CD4-positive, CD25-positive, alpha-beta regulatory T cell (primary cell): ENCODE measurements at places on chromosomes 11 and 22. TPM values are rescaled to one million over a fixed set of nuclear protein-coding genes. Genes with fewer than 3 reads are reported as not detected.

The APOL6 gene
- 18.3 TPM for polyA plus RNA-seq

The VPREB3 gene
- not detected for polyA plus RNA-seq

The METTL15 gene
- 5.1 TPM for polyA plus RNA-seq

The C1QTNF4 gene
- polyA plus RNA-seq, result 0.16 TPM

DNA sequence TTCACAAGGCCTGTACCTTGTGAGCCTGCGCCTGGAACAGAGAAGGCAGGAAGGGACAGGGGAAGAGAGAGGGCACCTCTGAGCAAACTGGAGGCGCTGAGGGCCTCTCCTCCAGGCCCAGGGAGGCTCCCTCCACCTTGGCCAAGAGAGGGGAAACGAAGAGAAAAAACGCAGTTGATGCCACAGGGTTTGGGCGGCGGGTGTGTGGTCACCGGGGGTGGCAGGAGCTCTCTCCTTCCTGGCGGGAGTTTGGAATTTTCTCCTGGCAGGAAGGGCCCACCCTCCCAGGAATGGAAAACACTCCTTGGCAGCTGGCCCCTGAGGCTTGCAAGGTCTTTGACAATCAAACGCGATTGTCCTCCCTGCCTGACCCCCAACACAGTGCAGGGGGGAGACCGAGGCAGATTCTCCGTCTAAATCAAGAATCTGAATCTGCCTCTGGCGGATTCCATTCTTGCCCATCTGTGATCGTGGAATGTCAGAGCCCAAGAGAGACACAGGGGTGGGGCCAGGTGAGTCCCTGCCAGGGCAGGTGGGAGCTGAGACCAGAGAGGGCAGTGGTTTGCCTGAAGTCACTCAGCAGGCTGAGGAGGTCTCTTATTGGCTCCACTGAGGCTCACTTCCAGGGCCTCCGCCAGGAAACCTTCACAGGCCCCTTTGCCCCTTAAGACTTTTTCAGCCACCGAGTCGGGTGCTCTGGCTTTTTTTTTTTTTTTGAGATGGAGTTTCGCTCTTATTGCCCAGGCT, 21.0 kb downstream of the RPL3 start:
- H3K4me3 ChIP-seq, result no peak overlapping the region
- H3K27ac ChIP-seq, result no peak overlapping the region
- no peaks in the 10 kb centered on the region for H3K4me1 ChIP-seq
- no peaks in the 10 kb centered on the region for H3K27me3 ChIP-seq
- no peak for DNase-seq

DNA sequence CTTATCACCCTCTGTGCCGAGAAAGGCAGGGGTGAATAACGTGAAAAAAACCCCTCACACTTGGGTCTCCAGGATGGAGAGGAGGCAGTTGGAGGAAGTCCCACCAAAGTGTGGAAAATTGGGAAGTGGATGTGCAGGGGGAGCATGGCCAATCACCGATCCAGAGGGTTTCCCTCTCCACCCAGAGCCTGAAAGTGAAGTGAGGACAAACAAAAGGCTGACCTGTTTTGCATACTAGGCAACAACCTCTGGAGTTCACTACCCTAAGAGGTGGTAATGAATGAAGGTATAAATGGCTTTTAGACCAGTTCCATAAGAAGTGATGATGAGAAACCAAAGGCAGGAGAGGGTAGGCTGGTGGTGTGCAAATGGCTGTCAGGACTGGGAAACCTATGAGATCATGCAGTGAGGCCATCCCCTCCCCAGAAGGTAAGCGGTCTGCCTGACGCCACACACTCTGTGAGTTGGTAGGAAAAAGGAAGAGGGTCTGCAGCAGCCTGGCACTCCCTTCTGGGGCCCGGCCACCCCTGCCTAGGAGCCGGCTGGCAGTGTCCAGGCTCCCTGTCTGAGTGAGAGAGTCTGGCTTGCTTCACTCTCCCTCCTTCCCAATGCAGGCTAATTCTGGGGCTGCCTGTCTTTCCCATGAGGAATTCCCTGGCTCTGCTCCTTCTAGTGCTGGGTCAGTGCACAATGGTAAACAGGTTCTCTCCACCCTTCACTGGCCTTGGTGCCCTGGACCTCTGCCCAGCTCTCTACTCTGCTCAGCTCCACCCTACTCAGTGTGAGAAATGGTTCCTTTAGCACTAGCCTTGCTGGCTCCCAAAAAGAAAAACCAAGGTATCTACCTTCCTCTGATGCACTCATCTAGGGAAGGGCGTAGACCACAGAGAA, 15.6 kb downstream of the TBC1D10A start:
- peak overlapping the region; percentile 80 for H3K27ac ChIP-seq
- H3K4me3 ChIP-seq, result peak overlapping the region; percentile 62
- H3K36me3 ChIP-seq, result no peaks in the 10 kb centered on the region
- DNase-seq, result no peak
- H3K27me3 ChIP-seq, result no peaks in the 10 kb centered on the region
